NCI-H1436 (cell line): ENCODE measurements at places on chromosomes 11 and 22.

GRCh38 chr11:68756171-68756766, 4.9 kb upstream of the TESMIN start:
- DNase-seq = no peak

- DNase-seq = no peak
Observed at GRCh38 chr11:126154691-126155090, 56.8 kb downstream of the RPUSD4 start.

- DNase-seq = no peak
Observed at GRCh38 chr11:37450613-37451012, 852.6 kb upstream of the RAG2 start.

DNA sequence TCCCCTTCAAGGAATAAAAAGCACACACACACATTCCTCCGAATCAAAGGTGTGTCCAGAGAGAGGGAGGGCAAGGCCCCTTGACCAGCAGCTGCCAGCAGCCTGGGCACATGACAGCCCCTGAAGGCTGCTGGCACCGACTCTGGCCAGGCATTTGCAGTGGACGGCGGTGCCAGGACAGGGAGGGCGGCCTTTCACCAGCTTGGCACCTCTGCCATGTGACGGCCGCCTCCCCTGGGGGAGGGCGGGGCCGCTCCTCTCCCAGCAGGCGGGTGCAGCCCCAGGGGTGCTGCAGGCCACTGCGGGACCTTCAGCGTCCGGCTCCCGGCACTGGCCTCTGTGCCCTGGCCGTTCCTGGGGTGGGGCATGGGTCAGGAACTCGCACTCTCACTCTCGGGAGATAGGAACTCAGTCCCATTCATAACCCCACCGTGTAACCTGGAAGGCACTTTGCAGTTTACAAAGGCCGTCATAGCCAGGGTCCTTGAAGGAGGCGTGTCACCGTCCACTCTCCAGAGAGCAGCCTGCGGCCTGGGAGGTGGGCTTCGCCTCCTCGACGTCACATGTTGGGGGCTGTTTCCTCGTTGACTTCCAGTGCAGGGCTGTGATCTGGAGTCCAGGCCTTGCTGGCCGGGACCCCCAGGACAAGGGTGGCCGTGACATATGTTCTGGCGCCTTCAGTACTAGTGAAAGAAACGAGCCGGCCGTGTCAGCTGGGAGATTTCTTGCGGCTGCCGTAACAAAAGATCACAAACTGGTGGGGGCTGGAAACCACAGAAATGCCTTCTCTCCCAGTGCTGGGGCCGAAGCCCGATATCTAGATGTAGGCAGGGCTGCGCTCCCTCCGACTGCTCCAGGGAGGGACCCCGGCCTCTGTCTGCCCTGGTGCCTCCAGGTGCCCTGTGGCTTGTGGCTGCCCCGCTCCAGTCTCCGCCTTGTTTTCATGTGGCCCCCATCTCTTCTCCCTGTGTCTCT, 39.9 kb upstream of the SMIM38 start:
- no peak for DNase-seq

- no peak for DNase-seq
Observed at GRCh38 chr11:9982127-9982795, 311.8 kb downstream of the SBF2 start.

GRCh38 chr11:16860617-16861016, 122.2 kb downstream of the C11orf58 start:
- DNase-seq = no peak

- no peak for DNase-seq
Observed at GRCh38 chr22:28978158-28978557, 83.5 kb downstream of the C22orf31 start.

DNA sequence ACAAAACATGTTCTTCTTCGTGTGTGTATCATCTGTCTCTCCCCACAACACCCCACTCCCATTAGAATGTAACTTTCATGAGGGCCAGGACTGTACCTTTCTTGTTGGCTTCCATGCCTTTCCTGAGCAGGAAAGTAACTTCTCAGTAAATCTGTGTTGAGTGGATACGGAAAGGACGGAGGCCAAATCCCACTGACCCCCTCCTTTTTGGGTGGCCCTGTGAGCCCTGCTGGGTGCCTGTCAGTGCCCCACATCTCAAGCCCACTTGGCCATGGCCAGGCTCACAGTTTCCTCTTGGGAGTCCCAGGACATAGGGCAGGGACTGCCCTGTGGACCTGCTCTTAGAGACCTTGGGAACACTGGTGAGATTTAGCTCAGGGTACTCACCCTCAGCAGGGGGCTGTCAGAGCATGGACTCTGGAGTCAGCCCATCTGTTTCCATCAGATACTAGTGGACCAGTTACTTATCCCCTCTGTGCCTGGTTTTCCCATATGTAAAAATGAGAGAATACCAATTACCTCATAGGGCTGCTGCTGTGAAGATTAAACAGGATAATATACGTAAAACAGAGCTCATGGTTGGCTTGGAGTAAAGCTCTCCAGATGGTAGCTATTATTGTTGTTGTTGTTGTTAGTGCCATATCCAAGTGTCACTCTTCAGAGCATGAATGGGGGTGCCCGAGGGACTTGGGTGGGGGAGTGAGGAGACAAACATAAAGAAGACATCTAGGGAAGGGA, 1.0 kb upstream of the C11orf96 start:
- DNase-seq = no peak

- peak; percentile 31 for DNase-seq
Observed at GRCh38 chr11:132125988-132126871, 755.8 kb downstream of the NTM start.

GRCh38 chr11:118610773-118611432, 3.5 kb downstream of the PHLDB1 start:
- DNase-seq = no peak
